Activated naive CD8-positive, alpha-beta T cell treated with anti-CD3 and anti-CD28 coated beads for 36 hours (primary cell): ENCODE measurements at places on chromosomes 7 and 10.

GRCh38 chr7:137983323-137984008, 18.4 kb downstream of the CREB3L2 start:
- no peak for DNase-seq

DNA sequence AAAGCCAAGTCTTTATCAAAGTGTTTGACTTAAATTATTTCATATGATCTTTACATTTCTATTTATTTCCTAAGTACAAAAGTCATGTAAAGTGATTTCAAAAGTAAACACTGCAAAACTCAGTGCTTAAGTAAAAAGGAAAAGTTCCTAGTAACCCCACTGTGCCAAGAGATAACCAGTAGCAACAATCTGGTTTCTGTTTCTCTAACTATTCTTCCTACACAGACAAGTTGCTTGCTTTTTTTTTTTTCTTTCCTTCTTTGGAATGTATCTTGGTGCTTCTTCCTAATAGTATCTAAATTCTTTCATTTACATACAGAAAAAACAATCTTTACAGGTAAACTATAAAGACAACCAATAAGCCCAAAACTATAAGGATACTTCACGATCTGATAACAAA, 3.1 kb downstream of the JCAD start:
- no peak for DNase-seq

DNA sequence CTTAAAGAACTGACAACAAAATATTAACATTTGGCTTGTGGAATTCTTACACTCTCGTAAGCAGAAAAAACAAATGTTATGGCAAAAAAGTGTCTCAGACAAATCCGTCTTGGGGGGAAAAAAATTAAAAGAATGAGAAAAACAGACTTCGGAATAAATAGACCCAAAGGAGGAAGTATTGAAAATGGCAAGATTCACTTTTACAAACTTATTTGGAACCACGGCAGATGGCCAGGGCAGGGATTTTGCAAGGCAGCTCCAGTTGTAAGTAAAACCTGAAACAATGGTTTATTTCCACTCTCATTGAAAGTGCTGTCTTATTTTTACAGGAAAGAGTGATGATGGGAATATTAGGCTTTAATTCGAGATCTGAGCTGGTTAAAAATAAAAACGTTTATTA, 1.5 kb upstream of the ZNF438 start:
- DNase-seq, result no peak

GRCh38 chr10:72612203-72612826, 13.6 kb downstream of the MICU1 start:
- DNase-seq, result no peak

GRCh38 chr10:11357439-11357838, 254.0 kb downstream of the USP6NL start:
- no peak for DNase-seq
